ENCODE measurements at places on chromosomes 3 and 15. TPM values are rescaled to one million over a fixed set of nuclear protein-coding genes. Genes with fewer than 3 reads are reported as not detected.

GRCh38 chr15:38297623-38298388, 45.2 kb downstream of the SPRED1 start:
- no peak overlapping the region for H3K27ac ChIP-seq
- H3K4me3 ChIP-seq: no peak overlapping the region
- H3K36me3 ChIP-seq: peaks cover 20% of the 10 kb centered on the region
- no peaks in the 10 kb centered on the region for H3K27me3 ChIP-seq
- H3K4me1 ChIP-seq: peaks cover 16% of the 10 kb centered on the region
- DNase-seq: no peak

DNA sequence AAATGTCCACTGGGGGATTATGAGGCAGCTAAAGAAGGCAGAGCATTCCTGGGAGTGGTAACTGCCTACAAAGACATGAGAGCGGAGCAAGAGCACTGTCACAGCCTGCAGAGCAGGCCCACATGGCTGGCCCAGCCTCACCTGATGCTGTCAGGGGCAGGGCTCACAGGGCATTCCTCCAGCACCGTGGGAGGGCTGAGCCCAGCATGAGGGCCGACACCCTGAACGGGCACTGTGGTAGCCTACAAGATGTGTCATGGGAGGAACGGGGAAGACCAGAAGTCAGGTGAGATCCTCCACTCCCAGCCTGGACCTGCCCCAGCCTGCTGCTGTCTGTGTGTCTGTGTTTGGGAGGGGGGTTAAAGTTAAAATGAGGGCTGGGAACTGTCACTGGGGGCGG, 30.1 kb downstream of the CCDC12 start:
- no peak overlapping the region for H3K4me3 ChIP-seq
- H3K4me1 ChIP-seq: peaks cover 42% of the 10 kb centered on the region
- H3K36me3 ChIP-seq: peaks cover 10% of the 10 kb centered on the region
- no peak for DNase-seq
- peak overlapping the region; percentile 87 for H3K27ac ChIP-seq
- no peaks in the 10 kb centered on the region for H3K27me3 ChIP-seq

DNA sequence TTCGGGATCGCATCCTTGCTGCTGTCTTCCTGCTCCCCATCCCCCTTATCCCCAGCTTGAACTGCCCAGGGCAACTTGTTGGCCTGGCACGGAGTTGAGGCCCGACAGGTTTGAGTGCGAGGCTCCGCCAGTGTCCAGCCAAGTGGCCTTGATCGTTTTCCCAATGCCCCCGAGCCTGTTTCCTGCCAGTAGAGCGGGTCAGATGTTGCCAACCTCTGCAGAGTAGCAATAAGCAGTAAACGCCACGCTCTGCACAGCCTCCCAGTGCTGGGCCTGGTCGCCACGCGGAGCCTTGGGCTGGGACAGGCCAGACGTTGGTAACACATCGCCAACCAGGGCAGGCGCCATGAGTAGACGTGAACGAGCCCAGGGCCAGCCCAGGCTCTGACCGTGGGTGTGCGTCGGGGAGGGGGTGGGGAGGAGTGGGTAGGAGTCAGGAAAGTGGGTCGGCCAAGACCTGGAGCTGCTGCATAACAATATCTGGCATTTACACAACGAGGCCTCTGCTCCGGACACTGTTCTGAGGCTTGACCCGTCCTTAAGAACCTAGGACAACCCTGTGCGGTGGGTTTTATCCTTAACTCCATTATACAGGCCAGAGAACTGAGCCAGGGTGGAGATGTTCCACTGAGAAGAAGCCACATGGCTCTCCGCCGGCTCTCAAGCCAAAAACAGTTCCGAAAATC, 444 bp upstream of the ABHD14A start:
- peak overlapping the region; percentile 85 for H3K4me3 ChIP-seq
- peak overlapping the region; percentile 63 for H3K27ac ChIP-seq
- no peaks in the 10 kb centered on the region for H3K36me3 ChIP-seq
- DNase-seq: peak; percentile 62
- peaks cover 38% of the 10 kb centered on the region for H3K4me1 ChIP-seq

- peaks cover 12% of the 10 kb centered on the region for H3K4me1 ChIP-seq
- peak within 1 kb of the TSS; percentile 91 for H3K27ac ChIP-seq
- peaks cover 6% of the 10 kb centered on the region for H3K36me3 ChIP-seq
Measured at GRCh38 chr15:48645558-48646330, at the start of gene FBN1. Gene FBN1, minus strand, starts transcription at chr15:48645709. Its CDS starts 940 bp downstream, at chr15:48644769.

GRCh38 chr3:146125951-146126350, 35.0 kb downstream of the PLOD2 start:
- H3K4me3 ChIP-seq: no peak overlapping the region
- DNase-seq: no peak
- H3K27ac ChIP-seq: no peak overlapping the region
- no peaks in the 10 kb centered on the region for H3K27me3 ChIP-seq
- no peaks in the 10 kb centered on the region for H3K4me1 ChIP-seq
- no peaks in the 10 kb centered on the region for H3K36me3 ChIP-seq

GRCh38 chr3:113952921-113953320, 5.1 kb downstream of the ZDHHC23 start:
- DNase-seq: no peak
- no peaks in the 10 kb centered on the region for H3K4me1 ChIP-seq
- H3K27me3 ChIP-seq: no peaks in the 10 kb centered on the region
- no peak overlapping the region for H3K27ac ChIP-seq
- H3K4me3 ChIP-seq: no peak overlapping the region

Gene GPR176
- 21.9 TPM for polyA plus RNA-seq

Gene SCAANT1
- not detected for polyA plus RNA-seq

DNA sequence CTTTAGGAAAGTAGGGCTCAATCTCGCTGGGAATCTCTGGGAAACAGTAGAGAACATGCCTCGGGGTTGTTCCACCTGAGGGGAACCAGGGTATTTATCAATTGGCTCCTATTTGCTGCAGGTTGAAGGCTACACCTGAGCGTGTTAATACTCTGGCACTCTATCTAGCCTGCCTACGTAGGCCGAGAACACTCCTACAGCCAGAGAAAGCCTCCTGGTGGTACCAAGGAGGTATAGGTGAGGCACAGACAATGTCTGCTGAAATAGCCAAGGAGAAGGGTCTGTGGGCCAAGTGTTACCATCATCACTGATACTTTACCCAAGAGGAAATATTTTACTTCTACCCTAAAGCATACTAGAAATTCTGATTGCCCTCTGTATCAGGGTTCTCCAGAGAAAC, 341.0 kb upstream of the UBE2E2 start:
- no peak overlapping the region for H3K27ac ChIP-seq
- no peaks in the 10 kb centered on the region for H3K4me1 ChIP-seq
- no peak for DNase-seq
- no peaks in the 10 kb centered on the region for H3K27me3 ChIP-seq
- no peaks in the 10 kb centered on the region for H3K36me3 ChIP-seq

Gene A4GNT
- polyA plus RNA-seq: not detected

DNA sequence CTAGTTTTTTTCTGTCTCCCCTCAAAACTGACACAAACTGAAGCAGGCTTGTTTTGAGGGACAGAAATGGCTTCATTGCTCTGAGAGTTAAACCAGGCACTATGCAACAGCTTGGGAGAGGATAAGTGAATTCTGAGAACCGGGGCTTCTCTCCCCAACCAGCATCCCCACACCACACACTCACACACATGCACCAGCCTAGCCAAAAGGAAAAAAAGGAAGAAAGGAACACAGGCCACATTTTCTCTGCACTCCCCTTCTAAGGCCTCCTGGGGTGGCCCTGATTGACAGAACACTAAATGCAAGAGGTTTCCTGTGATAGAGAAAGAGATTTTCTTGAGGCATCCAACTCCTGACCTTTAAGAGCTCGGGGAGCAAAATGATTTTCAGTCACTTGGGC, 177.5 kb downstream of the TLE3 start:
- no peaks in the 10 kb centered on the region for H3K27me3 ChIP-seq
- no peak overlapping the region for H3K4me3 ChIP-seq
- no peak for DNase-seq

Gene CHRM5
- not detected for polyA plus RNA-seq

Gene FBXW12
- polyA plus RNA-seq: 0.07 TPM

Gene GRM7
- 0.29 TPM for polyA plus RNA-seq

Gene PROK2
- not detected for polyA plus RNA-seq

- H3K4me1 ChIP-seq: no peaks in the 10 kb centered on the region
- H3K36me3 ChIP-seq: no peaks in the 10 kb centered on the region
- H3K27me3 ChIP-seq: no peaks in the 10 kb centered on the region
- H3K27ac ChIP-seq: no peak overlapping the region
Measured at GRCh38 chr3:134608771-134609435, 41.9 kb downstream of the KY start.

- no peak overlapping the region for H3K27ac ChIP-seq
- no peaks in the 10 kb centered on the region for H3K27me3 ChIP-seq
- no peak overlapping the region for H3K4me3 ChIP-seq
- no peaks in the 10 kb centered on the region for H3K36me3 ChIP-seq
- DNase-seq: no peak
Measured at GRCh38 chr15:92043283-92043682, 189.8 kb downstream of the SLCO3A1 start.

- no peak overlapping the region for H3K27ac ChIP-seq
- no peak for DNase-seq
Measured at GRCh38 chr3:180321534-180321933, 280.4 kb upstream of the TTC14 start.

Gene PRKCI
- polyA plus RNA-seq: 10.1 TPM

- H3K36me3 ChIP-seq: no peaks in the 10 kb centered on the region
- H3K27me3 ChIP-seq: no peaks in the 10 kb centered on the region
- no peak overlapping the region for H3K27ac ChIP-seq
- H3K4me1 ChIP-seq: no peaks in the 10 kb centered on the region
- H3K4me3 ChIP-seq: no peak overlapping the region
Measured at GRCh38 chr3:66463730-66464511, 36.9 kb downstream of the LRIG1 start.

DNA sequence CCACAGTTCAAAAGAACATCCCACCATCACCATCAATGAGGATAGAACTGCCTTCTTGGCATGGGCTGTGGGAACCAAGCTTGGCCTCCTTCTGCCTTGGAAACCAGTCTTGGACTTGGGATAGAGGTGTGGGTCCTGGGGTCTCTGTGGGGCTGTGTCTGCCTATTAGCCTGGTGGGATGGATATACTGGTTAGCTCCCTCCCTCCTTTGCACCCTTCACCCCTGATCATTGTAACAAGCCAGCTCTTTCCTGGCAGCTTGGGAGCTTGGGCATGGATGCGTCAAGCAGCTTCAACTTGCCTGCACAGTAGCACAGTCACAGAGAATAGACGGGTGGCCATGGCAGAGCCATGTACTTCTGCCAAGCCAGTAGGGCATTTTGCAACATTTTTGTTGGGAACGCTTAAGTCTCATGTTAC, 65.2 kb downstream of the SMAD6 start:
- no peaks in the 10 kb centered on the region for H3K27me3 ChIP-seq
- peaks cover 67% of the 10 kb centered on the region for H3K4me1 ChIP-seq
- no peaks in the 10 kb centered on the region for H3K36me3 ChIP-seq
- H3K4me3 ChIP-seq: no peak overlapping the region
- H3K27ac ChIP-seq: no peak overlapping the region
- DNase-seq: no peak

DNA sequence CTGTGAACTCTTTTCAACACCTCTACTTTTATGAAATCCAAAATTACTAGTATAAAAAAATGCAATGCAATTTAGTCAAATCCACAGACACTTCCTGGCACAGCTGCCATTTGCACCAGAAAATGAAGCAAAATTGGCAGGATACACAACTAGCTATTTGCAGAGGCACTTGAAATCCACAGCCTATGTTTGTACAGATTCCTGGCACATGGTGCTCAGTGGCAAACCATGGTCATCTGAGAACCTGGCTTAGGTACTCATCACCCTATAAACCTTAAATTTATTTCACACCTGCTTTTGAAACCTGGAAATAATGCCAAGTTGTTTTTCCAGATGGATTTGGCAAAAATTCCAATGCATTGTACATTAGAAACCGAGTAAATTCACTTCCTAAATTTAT, 20.2 kb upstream of the PPM1L start:
- no peak overlapping the region for H3K4me3 ChIP-seq
- no peaks in the 10 kb centered on the region for H3K4me1 ChIP-seq
- H3K36me3 ChIP-seq: no peaks in the 10 kb centered on the region
- H3K27ac ChIP-seq: no peak overlapping the region

GRCh38 chr3:161409069-161409468, 37.8 kb upstream of the SPTSSB start:
- H3K36me3 ChIP-seq: no peaks in the 10 kb centered on the region
- no peak overlapping the region for H3K27ac ChIP-seq
- H3K4me1 ChIP-seq: no peaks in the 10 kb centered on the region
- no peaks in the 10 kb centered on the region for H3K27me3 ChIP-seq
- DNase-seq: peak; percentile 28
- no peak overlapping the region for H3K4me3 ChIP-seq

DNA sequence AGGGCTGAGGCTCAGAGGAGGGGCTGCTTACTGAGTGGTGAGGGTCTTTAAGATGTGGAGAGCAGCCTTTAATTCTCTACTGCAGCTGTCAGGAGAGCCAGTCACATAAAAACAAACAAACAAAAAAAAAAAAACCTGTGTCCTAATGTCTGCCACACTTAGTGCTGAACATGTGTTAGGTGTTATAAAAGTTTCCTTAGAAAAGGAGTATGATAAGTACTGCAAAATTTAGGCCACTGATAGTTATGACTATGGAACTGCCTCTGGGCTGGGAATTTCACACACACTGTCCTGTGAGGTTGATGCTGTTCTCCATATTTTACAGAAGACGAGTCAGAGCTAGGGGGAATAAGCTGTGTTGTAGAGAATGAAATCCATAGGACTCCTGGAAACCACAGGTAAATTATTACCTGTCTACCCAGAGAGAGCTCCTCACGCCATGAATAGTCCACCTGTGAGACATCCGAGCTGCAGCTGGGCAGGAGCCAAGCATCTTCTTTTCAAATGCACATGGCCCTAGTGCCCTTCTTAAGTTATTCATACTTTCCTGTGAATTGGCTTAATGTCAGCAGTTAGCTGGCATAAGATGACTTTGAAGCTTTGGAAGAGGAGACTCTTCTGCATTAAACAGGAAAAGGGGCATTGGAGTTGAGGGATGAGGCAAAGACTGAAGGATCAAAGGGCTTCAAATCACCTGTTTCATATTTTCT, 34.5 kb upstream of the SKOR1 start:
- H3K27me3 ChIP-seq: no peaks in the 10 kb centered on the region
- no peak overlapping the region for H3K27ac ChIP-seq
- DNase-seq: no peak

Gene PLSCR4
- polyA plus RNA-seq: 0.05 TPM

Gene AADACL2
- polyA plus RNA-seq: not detected

Gene BTBD1
- 34.4 TPM for polyA plus RNA-seq

- no peak overlapping the region for H3K27ac ChIP-seq
- peaks cover 33% of the 10 kb centered on the region for H3K36me3 ChIP-seq
- no peak for DNase-seq
- H3K4me3 ChIP-seq: no peak overlapping the region
Measured at GRCh38 chr15:75483106-75483505, 31.6 kb upstream of the SIN3A start.

Gene ADGRG7
- not detected for polyA plus RNA-seq

DNA sequence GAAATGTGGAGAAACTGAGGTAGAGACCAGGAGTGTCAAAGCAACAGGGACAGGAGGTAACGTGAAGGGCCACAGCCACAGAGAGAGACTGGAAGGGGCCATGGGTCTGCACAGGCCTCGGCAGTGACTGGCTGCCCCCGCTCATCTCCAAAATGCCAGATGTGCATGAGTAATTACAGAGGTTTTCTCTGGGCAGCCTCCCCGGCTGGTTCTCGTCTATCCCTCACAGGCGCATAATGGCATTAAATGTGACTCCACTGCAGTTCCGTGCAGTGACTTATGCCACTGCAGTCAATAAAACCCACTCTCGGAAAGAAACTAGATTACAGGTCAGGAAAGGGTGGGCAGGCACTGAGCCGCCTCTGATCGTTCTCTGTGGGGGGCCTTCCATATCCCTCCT, 74.7 kb downstream of the WDR76 start:
- peak; percentile 56 for DNase-seq
- no peak overlapping the region for H3K4me3 ChIP-seq
- H3K36me3 ChIP-seq: peaks cover 20% of the 10 kb centered on the region
